Globus pallidus (tissue), 1 donor: ENCODE measurements at places on chromosomes 6 and 20.

GRCh38 chr6:87184762-87185250, 29.4 kb downstream of the ZNF292 start:
- no peak for DNase-seq

- DNase-seq: peak; percentile 93
These were observed 5.2 kb upstream of the STMND1 start for GRCh38 chr6:17096652-17097051.

- DNase-seq: no peak
These were observed 54.1 kb upstream of the TULP1 start for GRCh38 chr6:35566794-35567193.

GRCh38 chr6:130426066-130426721, 60.4 kb downstream of the TMEM200A start:
- no peak for DNase-seq

GRCh38 chr6:166929542-166930189, 26.7 kb downstream of the RNASET2 start:
- DNase-seq: no peak

GRCh38 chr20:1345030-1345755, 16.3 kb upstream of the SDCBP2 start:
- no peak for DNase-seq

- peak; percentile 22 for DNase-seq
These were observed 514 bp downstream of the DEFB129 start for GRCh38 chr20:227439-228105.

- DNase-seq: peak; percentile 62
These were observed at the start of gene RNF144B for GRCh38 chr6:18387061-18387721. RNF144B (plus strand) TSS chr6:18387350; CDS start chr6:18399535, 12,185 bp downstream.

GRCh38 chr20:51961964-51962761, 159.8 kb upstream of the SALL4 start:
- no peak for DNase-seq

DNA sequence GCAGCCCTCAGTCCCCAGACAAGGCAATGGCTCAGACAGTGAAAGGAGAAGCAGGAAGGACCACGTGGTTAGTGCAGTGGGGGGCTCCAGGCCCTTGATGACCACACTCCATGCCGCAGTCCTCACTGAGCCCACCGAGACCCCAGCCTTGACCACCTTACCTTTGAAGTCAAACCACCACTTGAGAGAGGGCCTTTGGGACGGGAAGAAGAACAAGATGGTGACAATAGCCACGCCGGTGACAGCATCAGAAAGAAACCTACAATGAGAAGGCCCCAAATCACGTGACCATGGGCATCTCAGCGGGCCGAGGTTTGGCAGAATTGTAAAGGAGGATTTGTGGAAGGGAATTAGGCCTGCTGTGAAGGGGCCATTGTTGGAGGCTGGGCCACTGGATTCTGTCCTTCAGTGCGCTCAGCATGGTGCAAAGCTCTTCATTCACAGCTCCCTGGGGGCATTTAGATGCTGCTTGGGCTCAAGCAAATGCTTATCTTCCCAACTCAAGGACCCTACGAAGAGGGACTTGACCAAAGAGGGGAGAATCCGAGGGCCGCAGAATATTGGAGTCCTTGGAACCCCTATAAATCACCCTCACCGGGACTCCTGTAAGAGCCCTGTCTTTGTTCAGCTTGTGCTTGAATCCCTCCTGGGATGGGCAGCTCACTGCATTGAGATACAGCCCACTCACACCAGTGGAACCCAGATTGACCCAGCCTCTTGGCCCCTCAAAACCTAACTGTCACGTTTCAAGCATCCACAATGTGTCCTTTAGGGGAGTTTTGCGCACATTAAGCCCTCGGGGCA, 33.2 kb upstream of the OCSTAMP start:
- peak; percentile 81 for DNase-seq

DNA sequence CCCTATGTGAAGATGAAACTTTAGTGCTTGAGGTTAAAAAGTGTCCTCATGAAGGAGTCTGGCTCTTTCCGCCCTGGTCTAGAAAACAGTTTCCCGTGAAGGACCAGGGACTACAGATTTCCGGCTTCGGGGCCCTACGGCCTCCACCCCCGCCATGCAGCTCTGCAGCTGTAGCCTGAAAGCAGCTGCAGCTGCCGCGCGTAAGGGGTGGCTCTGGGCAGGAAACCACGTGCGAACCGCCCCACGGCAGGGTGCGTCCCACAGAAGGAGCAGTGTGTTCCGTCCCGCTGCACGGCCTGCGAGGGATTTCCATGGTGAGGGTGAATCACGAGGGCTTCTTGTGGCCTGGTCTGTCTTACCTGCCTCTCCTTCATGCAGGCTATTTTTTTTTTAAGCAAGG, 117.0 kb downstream of the ERMARD start:
- no peak for DNase-seq

DNA sequence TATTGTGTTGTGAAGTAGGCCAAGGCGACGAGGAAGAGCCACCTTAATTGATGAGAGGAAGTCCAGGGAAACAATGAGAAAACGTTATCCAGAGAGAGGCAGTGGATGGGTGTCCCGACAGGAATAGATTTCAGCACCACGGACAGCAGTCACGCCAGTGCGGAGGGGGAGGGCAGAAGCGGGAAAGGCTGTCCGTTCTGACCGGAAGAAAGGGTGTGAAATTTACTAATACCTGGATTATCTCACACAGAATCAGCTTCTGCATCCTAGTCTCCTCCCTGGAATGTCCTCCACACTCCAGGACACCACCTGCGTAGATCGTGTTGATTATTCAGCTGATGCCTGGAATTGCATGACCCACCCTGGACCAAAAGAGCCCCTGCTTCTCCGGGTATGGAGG, 7.4 kb upstream of the BPIFA3 start:
- DNase-seq: peak; percentile 37

- DNase-seq: no peak
These were observed 592 bp downstream of the CUTA start for GRCh38 chr6:33417128-33417902.

DNA sequence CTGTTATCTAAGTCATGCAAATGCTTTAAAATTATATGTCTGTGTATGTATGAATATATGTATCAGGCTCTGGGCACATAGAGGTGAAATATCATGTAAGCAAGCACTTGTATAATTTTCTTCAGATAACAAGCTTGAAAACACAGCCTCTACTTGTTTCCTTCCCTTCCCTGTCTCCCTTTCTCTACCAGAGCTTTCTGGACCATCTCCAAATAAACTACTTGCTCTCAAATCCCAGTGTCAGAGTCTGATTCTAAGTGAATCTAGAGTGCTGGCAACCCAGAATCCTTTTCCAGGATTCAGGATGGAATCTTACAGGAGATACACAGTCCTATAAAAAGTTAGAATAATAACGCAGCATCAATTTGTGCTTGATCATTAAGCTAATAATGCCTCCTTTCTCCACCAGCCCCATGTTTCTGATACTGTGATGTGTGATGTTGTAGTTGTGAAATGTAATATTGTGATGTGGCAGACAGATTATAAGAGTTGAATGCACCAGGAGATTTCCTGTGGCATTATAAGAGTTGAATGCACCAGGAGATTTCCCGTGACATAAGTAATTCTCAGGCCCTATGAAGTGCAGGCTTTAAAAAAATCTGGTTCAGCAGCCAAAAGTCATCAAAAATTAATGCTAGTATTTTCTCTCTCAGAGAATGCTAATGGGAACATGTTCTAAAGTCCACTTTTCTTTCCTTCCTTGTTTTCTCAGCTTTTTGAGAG, 89.6 kb downstream of the PCSK2 start:
- no peak for DNase-seq

DNA sequence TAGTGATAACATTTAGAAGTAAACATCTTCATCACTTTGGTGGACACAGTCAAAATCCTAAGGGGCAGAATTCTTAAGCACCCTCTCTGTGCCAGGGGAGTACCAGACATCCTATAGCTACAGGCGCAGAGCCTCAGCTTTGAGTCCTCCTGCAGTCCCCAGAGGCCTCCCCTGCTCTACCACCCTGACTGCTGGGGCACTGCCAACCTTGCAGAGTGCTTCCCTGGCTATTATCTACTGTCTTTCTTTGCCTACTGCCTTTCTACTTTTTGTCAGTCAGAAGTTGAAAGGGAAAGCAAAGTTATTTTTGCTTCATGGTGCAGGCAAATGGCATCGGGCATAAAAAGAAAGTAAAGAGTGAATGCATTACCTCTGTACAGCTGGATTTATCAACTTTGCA, 80.1 kb downstream of the AIG1 start:
- no peak for DNase-seq

GRCh38 chr20:44034451-44034850, 119.8 kb downstream of the TOX2 start:
- DNase-seq: no peak

DNA sequence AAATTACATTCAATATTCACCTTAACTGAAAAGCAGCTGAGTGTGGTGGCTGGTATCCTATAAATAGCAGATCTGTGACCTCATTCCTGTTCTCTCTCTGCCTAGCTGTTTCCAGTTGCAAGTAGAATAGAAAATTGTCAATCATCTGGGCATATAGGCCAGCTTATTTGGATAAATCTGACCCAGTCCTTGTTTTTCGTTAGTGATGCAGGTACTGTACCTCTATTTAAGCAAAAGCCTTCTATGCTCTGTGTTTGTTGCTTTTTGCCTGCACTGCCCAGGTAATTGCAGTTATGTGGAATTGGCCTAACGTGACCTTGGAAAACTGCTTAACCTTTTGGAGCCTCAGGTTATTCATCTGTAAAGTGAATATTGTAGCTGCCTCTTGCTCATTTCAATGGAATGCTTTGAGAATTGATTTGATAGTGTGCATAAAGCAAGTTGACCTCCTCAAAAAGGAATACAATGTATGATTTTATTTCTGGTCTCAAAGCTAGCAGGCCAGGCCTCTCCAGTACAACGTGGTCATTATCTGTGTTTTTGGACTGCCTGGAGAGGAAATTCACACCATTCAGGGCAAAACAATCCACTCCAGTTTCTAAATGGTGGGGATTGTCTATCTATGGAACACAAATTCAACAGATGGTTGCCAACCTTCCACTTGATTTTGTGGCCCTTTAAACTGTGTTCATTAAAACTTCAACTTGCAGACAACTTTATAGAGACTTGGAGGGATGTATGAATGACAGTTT, 508.7 kb upstream of the CITED2 start:
- peak; percentile 34 for DNase-seq

DNA sequence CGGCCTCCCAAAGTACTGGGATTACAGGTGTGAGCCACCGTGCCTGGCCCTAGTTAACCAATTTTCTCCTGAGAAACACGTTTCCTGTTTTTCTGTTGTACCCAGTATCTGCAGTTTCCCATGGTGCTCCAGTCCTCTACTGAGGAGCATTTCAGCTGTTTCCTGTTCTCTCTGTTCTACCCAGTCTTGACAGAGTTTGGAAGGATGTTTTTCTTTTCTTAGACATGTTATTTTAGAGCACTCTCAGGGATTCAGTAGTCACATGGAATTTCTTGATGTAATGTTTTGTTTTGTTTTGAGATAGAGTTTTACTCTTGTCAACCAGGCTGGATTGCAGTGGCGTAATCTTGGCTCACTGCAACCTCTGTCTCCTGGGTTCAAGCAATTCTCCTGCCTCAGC, 129.8 kb upstream of the TIAM2 start:
- no peak for DNase-seq

DNA sequence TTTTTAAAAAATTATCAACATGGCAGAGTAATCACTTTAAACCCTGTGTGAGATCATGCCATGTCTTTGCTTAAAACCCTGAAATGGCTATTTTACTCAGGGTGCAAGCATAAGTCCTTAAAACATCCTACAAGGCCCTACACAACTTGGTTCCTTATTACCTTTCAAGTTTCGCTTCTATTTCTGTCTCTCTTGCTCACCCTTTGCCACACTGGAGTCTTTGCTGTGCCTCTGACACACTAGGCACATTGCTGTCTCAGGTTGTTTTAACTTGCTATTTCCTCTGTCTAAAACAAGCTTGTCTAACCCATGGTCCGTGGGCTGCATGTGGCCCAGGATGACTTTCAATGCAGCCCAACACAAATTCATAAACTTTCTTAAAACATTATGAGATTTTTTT, 55.6 kb downstream of the KIAA0408 start:
- no peak for DNase-seq

DNA sequence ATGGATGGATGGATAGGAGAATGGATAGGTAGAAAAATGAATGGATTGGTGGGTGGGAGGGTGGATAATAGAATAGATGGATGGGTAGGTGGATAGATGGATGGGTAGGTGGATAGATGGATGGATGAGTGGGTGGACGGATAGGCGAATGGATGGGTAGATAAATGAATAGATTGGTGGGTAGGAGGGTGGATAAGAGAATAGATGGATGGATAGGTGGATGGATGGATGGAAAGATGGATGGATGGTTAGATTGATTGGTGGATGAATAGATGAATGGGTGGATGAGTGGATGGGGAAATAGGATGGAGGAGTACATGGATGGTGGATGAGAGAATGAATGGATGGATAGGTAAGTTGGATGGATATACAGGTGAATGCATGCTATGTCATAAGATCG, 110.5 kb downstream of the CEBPB start:
- DNase-seq: no peak

DNA sequence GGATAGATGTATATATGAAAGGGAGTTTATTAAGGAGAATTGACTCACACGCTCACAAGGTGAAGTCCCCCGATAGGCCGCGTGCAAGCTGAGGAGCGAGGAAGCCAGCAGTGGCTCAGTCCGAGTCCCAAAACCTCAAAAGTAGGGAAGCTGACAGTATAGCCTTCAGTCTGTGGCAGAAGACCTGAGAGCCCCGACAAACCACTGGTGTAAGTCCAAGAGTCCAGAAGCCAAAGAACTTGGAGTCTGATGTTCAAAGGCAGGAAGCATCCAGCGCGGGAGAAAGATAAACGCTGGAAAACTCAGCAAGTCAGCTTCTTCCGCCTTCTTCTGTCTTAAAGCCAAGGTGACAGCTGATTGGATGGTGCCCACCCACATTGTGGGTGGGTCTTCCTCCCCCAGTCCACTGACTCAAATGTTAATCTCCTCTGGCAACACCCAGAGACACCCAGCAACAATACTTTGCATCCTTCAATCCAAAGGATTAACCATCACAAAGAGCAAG, 102.6 kb upstream of the GJE1 start:
- DNase-seq: no peak
